WTC11 (cell line): ENCODE measurements at places on chromosomes 1 and 21.

GRCh38 chr1:21149430-21149854 is 27.3 kb downstream of the EIF4G3 start:
- DNase-seq = no peak

- peak; percentile 59 for DNase-seq
Observed at GRCh38 chr1:154501423-154502065, 475 bp upstream of the TDRD10 start.

- no peak for DNase-seq
Observed at GRCh38 chr1:15720861-15721260, 15.2 kb upstream of the SLC25A34 start.

DNA sequence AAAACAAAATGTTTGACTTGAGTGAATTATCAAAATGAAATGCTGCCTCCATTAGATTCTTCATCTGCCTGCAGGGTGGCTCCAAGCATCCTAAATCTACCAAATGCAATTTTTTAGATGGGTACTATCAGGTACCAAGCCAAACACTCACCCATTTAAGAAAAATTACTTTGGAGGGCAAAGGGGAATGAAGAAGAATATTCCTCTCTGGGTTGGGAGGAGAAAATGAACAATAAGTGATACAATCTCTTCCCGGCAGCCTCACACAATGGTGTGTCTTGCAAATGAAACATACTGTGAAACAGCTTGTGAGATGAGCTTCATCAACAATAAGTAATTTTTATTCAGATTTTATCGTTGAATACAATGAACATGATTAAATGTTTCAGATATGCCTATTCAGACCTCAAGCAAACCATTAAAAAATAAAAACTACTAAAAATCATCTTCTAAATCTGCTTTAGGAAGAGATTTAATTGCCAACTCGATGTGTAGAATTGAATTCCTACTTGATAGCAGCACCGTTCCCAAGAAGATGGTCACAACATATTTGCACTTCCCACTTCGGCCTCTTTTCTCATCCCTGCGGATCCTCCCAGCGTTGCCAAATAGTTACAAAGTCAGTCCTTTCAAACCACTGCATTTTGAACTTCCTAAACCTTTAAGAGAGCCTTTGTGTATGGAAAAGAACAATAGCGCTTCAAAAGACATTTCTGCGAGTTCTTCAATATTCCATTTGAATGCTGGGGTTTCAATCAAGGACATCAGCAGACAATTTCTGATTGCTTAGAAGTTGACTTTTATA is 2.7 kb downstream of the DAB1 start:
- no peak for DNase-seq

DNA sequence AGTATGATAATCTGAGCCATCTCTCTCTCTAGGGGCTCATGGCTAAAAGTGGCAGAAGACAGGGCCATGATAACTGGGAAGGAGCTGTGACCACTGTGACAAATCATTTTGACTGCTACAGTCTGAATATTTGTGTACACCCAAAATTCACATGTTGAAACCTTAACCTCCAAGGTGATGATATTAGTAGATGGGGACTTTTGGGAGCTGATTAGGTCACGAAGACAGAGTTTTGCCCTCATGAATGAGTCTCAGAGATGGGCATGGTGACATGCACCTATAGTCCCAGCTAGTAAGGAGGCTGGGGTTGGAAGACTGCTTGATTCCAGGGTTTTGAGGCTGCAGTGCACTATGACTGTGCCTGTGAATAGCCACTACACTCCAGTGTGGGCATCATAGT is 174.9 kb downstream of the PLD5 start:
- DNase-seq = no peak

DNA sequence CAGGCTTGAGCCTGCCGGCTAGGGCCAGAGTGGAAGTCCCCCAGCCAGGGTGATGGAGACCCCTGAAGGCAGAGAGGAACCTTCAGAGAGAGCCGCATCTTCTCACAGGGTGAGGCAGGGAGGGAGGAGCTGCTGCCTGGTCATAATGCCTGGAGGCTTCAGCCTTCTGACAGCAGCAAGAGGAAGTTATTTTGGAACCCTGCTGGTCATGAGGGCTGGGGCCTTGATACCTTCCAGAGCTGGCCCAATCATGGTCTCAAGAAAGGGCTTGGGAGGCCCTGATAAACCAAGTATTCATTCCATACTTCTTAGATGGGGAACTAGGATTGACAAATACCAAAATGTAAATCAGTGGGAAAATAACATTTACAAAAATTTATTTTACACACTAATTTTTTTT is 26.6 kb upstream of the MPZL1 start:
- DNase-seq = no peak

DNA sequence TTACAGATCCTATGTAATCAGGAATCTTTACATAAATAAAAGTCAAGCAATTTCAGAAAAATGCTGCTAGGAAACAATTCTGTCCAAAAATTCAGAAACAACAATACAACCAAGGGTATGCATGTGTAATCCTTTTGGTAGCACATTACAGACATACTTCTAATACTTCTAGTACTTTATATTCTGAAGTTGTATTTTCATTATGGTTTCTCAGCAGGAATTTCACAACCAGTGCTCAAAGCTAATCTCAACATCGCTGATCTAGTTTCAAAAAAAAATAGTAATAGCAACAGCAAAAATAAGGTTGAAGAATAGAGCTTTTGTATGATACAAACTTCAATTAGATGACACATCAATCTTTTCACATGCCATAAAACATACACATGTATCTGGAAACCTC is 545.2 kb downstream of the LTN1 start:
- DNase-seq = no peak

DNA sequence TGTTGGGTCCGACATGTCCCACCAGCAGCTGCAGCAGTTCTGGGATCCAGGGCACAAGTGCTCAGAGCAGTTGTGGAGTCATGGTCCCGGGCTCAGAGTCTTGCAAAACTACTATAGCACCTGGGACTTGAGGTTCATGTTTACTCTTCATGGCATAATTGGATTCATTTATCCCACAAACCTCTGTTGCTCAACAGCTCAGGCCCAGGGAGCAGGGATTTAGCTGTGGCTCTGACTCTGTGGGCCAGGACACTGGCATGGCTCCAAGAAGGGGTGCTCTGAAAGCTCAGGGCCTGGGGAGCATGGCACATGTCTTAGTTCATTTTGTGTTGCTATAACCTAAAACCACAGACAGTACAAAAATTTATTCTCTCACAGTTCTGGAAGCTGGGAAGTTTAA is 626.7 kb upstream of the ADGRL2 start:
- no peak for DNase-seq

DNA sequence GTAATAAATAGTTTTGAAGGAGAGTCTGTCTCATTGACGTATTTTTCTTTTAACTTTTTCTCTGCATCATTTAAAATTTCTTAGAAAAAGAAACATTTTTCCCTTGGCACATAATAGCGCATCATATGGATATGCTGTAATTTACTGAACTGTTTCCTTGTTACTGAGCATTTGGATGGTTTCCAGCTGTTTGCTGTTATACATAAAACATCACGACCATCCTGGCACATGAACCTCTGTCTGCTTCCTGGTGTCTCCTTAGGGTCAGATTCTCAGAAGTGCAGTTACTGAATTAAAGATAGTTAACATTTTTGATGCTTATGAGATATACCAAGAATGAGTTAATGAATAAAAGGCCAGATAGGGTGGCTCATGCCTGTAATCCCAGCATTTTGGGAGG is 67.2 kb downstream of the BACE2 start:
- DNase-seq = no peak

- DNase-seq = no peak
Observed at GRCh38 chr1:184770181-184770979, 15.7 kb upstream of the EDEM3 start.

DNA sequence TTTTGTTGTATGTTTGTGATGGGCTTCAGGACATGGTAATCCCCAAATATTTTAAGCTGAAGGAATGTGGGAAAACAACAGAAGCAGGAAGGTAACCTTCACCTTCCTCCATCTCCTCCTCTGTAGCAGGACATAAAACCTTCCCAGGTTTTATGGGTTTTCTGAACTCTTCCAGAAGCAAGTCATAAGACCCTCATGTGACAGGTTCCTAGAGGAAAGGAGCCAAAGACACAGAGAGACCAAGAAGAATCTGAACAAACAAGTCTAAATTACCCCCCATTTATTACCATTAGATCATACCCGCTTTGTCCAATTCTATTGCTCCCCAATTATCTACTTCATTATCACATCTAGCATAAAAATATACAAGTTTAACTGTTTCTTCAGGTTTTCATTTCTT is 28.8 kb downstream of the SCMH1 start:
- DNase-seq = no peak

DNA sequence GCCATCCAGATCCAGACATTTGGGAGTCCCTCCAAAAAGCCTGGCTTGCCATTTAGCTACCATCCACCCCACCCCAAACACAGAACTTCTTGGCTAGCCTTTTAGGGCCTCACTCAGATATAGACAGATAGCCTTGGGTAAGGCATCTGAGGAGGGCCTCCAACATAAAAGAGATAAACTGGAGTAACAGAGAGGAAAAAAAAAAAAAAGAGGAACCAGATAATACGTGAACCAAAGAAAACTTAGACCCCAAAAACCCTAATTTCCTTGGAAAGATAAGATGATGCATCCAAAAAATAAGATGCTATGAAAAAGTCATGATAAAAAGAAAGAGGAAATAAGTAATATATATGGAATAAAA is 19.8 kb upstream of the LSS start:
- no peak for DNase-seq

- no peak for DNase-seq
Observed at GRCh38 chr21:46137908-46138307, 17.5 kb downstream of the FTCD start.

DNA sequence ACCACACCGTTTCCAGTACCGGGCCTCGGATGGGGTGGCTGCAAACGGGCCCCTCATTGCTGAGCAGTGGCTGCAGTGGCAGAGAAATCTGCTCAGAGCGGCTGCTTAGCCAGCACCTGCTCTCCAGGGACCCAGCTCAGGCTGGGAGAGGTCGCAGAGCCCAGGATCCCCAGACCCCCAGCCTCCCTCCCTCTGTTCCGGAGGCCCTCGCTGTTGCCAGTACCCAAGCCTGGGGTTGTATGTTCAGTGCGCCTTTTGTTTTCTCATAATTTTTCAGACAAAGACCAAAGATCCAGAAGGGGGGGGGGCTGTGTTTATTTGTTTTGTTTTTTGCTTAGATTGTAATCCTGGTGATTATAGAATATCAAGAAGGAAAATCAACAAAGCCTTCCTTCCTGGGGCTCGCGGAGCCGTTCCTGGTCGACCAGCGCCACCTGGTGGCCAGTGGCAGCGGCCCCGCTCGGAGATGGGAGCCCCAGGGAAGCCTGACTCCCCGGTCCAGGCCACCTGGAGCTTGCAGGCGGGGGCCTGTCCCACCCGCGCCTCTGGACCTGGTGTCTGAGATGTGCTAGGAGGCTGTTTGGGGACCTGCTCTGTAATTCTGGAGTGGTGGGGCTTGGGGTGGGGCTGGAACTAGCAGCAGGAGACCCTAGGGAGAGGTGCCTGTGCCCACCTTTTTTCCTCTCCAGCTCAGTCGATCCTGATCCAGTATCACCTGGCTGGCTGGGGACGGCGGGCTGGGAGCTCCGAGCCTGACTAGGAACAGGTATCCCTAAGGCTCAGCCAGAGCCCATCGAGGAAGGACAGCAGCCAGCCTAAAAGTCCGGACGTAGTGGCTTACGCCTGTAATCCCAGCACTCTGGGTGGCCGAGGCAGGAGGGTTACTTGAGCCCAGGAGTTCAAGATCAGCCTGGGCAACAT is 123.9 kb upstream of the VAMP3 start:
- DNase-seq = peak; percentile 84

- DNase-seq = no peak
Observed at GRCh38 chr1:114173680-114174079, 20.0 kb upstream of the SYT6 start.
